Stimulated activated CD4-positive, alpha-beta T cell treated with anti-CD3 and anti-CD28 coated beads, Interleukin-2, amount 100 ng/mL, for 48 hours (primary cell): ENCODE measurements at places on chromosomes 12 and 14.

GRCh38 chr12:57614948-57615500, 3.8 kb downstream of the ARHGEF25 start:
- DNase-seq: no peak

GRCh38 chr12:72828662-72829324, 556.6 kb downstream of the TRHDE start:
- DNase-seq: no peak

DNA sequence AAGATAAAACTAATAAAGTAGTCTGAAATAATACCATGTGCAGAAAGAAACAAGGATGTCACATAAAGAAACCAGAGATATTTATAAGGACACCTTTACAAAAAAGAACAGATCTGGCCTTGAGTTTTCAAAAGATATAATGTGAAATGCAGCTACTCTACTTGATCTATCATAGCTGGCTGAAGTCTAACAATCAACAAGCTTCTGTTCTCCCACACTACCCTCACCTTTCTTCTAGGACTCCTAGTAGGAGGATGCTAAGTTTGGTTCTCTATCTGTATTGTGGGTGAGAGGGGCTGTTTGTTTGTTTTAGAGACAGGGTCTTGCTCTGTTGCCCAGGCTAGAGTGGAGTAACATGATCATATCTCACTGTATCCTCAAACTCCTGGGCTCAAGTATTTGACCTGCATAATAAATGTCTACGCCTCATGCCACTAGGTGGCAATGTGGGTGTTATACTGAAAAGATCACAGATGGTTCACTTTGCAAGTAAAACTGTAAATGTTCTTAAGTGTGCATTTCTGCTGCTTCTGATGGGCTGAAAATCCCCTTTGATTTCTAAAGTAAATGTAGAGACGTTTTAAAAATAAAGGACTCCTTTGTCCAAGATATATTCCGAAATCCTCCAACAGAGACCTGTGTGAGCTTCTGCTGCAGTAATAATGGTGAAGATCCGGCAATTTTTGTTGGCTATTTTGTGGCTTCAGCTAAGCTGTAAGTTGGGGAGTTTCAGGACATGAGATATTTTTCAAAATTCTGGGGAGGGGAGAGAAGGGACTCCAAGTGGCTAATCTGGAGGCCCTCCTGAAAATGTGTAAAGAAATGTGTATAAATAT, 269.3 kb downstream of the DAD1 start:
- no peak for DNase-seq

DNA sequence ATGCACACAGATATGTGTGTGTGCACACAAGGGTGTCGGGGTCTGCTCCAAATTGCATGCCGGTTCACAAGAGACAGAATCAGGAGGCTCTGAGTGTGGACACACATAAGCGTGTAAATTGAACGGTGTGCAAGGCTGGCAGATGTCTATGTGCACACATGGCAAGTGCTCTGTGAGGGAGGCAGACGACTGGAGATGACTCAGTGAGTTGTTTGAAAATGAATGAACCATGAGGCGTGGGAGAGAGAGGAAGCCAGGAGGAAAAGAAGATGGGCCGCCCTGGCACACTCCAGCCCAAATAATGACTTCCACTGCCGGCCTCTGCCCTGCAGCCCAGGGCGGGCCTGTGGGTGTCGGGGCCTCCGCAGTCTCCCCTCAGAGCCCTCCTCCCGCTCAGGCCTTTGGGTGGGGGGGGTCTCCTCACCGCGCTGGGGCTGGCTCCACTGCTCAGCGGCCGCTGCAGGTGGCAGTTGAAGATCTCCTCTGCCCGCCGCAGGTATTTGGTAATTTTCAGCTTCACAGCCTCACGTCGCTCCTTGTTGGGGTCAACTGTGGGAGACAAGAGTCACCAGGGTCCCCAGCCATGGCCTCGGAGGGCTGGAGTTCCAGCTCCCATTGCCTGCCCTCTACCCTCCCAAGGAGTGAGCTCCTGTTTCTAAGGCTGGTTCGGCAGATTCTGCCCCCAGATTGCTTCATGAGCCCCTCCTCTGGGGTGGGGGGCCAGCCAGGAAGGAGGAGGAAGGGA, 3.5 kb downstream of the RPS6KL1 start:
- no peak for DNase-seq

- DNase-seq: no peak
Measured at GRCh38 chr12:90290980-90291975, 582.6 kb upstream of the ATP2B1 start.

DNA sequence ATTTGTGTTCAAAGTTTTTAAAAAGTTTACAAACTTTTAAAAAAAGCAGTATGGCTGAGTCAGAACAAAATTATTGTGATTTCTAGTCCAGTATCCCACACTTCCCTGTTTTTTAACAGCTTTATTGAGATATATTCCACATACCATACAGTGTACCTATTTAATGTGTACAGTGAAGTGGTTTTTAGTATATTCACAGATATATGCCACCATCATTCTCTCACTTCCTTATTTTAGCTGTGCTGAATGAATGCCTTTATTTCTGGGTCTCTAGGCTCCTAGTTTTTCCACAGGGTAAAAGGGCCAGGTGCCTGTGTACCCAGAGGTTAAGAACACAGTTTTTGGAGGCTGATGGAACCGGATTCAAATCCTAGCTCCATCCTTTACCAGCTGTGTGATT, 58.9 kb upstream of the SRSF5 start:
- DNase-seq: no peak

- no peak for DNase-seq
Measured at GRCh38 chr14:74829251-74829650, 46.7 kb downstream of the PROX2 start.

DNA sequence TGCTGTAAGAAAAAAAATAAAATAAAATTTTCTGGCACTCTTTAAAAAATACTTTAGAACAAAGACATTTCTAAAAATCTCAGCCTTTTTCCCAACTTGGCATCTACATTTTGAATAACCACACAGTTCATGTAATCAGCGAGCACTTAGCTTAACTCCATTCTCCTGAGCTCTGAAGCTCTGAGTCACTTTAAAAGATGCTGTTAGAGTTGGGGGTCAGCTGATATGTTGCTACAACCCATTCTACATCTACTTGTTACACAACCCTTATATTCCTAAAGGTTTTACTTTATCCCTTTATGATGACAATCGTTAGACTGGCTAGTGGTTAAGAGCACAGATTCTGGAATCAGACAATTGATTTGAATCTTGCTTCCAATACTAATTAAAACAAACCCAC, 48.3 kb downstream of the SLC41A2 start:
- no peak for DNase-seq

- no peak for DNase-seq
Measured at GRCh38 chr14:75428230-75429104, 645 bp downstream of the JDP2 start.

GRCh38 chr12:106309671-106310505, 7.4 kb downstream of the TCP11L2 start:
- no peak for DNase-seq

GRCh38 chr12:120237360-120238171, 28.0 kb downstream of the PXN start:
- DNase-seq: no peak

DNA sequence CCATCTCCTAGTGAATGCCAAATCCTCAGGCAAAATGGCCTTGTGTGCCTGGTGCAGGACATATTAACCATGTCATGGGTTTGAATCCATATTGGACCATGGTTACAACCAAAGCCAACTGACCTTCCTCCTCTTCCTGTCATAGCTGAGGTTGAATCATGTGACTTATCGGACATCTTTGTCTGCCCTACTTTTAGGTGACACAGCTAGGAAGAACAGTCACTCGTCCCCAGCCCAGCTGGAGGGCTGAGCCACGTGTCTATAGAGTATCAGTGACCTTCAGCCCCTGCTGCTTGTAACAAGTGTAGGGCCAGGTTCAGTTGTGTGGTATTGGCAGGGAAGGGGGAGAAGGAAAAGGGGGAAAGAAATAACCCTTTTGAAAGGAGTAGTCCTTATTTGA, 225.2 kb downstream of the KTN1 start:
- no peak for DNase-seq

DNA sequence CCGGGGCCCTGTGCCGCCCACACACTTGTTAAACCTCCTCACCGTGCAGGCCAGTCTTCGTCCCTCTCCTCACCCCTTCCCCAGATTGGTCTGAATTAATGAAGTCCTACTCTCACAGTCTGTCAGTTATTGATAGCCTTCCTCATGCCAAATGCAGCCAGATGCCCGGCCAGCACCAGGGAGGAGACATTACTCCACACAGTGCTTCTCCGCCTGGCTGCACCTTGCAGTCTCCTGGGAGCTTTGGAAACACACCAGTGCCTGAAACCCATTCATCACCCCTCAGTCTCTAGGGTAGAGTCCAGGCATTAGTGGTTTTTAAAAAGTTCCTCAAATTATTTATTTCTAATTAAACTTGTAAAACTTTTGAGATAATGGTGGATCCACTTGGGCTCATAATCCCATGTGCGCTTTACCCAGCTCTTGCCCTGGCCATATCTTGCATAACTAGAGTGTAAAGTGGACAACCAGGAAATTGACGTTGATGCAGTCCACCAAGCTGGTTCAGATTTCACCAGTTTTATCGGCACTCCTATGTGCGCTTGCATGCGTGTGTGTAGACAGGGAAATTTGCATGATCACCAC, 38.2 kb upstream of the TSPAN9 start:
- DNase-seq: no peak

- DNase-seq: no peak
Measured at GRCh38 chr14:104557086-104557485, 22.5 kb upstream of the C14orf180 start.

GRCh38 chr14:68232300-68233055, 412.9 kb downstream of the RAD51B start:
- peak; percentile 16 for DNase-seq

- DNase-seq: no peak
Measured at GRCh38 chr14:51807356-51807755, 53.1 kb upstream of the GNG2 start.

- no peak for DNase-seq
Measured at GRCh38 chr12:14802247-14802646, 1.0 kb downstream of the WBP11 start.

DNA sequence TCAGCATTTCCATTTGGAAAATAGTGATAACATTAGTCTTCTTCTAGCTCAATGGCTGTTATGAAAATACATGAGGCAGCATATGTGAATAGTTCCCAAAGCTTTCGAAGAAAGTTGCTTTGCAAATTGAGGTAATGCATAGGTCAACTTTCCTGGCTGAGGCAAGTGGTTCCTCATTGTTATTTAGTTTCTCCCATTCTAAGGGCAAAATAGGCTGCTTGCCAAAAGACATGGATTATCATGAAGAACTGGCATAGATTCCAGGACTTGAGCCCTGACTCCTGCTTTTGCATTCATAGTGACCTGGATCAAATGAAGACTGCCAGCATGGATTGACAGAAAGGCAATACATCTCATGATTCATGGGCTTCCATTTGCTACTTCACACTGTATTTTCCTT, 35.7 kb downstream of the LRFN5 start:
- DNase-seq: no peak

DNA sequence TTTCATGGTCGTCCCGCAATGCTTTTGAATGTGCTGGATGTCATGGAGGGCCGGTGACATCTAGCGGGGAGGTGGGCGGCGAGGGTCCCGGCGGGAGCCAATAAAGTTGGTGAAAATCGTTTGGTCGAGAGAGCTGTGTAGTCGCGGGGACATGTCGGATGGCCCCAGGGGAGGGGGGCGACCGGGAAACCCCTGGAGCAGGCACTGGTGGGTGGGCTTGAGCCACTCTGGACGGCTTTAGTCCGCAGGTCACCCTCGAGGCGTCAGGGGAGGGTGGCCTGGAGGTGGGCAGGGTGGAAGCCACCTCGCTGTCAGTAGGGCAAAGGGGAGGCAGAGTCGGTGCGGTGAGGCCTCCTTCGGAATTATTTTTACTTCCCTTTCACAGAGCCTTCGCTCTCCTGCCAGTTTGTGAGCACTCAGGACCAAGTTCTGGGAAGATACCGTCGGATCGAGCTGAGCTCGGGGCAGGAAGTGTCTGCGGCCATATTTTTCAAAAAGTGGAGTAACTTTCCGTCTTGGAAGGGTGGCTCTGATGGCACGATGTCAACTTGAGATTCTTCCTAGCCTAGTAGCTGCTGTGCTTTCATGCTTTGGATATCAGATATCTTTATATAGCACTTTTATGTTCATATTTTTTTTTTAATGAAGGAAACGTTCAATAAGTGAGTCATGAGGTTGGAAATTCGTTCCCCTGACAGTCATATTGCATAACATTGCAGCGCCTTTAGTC, 28.2 kb downstream of the WBP11 start:
- DNase-seq: no peak

- no peak for DNase-seq
Measured at GRCh38 chr14:91264151-91265150, 19.9 kb upstream of the GPR68 start.

GRCh38 chr14:66152302-66152701, 333.9 kb upstream of the CCDC196 start:
- DNase-seq: no peak

DNA sequence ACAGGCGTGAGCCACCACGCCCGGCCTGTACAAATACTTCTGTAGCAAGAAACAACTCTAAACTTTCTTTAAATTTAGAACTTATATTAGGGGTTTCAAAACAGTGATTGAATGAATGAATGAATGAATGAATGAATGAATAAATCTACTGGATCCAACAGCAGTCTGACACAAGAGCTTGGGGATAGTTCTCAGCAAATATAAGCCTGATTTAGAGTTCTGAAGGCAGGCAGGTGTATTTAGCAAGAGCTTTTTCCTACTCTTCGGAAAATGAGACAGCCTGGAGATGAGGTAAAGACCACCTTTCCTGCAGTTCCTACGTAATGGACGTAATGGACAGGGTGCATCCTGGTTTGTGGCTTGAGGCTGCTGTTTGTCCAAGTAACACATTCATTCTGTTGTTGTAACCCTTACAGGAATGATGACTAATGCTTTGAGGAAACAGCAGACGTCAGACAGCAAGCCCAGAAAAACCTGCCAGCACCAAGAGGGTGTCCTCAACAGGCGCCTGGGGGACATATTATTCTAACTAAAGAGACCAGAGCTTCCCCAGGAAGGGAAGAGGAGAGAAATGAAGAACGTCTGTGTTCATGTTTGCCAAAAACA, 277.4 kb upstream of the SOX5 start:
- no peak for DNase-seq

DNA sequence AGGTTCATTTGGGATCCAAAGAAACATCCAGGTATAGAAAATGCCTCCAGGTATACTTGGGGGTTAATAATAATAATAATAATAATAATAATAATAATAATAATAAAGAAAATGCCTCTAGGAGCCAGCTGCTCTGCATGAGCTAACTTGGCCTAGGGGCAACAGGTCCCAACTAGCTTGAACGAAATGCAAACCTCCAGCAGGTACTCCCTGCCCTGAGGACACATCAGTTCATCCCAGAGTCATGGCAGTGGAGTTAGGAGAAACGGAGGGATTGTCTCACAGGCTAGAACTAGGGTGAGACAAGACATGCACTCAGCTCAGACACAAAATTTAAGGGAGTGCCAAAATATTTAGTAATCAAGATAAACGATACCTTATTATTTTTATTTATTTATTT, 12.5 kb upstream of the TMEM229B start:
- DNase-seq: no peak

- peak; percentile 47 for DNase-seq
Measured at GRCh38 chr14:50667996-50668825, at the start of gene SAV1. Gene SAV1, minus strand, starts transcription at chr14:50668306. Its CDS starts 339 bp downstream, at chr14:50667967.

DNA sequence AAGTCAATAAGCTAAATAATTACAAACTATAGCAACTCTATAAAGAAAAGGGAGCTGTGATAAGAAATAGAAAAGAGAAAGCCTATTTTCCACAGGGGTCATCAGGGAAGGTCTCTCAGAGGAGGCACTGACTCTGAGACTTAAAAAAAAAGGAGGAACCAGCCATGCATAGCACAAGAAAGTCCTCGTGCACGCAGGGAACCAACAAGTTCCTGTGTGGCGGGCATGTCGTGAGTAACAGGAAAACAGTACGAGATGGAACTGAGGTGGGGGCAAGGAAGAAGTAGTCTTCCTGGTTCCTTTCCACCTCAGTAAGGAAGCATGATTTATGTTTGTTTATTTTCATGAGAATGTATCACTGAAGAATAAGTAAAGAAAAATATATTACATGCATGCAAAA, 367.0 kb upstream of the TMEM132C start:
- no peak for DNase-seq
